Central memory CD4-positive, alpha-beta T cell (primary cell): ENCODE measurements at places on chromosomes 4 and X.

DNA sequence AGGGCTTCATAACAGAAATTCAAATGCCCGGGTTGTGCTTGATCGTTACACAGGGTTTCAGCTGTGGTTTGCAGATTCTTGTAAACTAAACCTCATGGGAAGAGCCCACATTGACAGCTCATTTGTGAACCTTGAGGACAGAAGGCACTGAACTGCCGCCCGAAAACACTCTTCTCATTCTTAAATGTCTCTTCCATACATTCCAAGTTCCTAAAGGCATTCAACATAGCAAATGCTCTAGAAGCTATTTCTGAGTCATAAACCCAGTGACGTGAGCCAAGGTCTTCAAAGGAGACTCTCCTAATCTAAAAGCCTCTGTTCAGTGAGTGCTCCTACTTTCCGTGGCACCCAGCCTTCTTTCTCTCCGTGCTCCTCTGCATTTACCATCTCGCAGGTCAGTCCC is 737.8 kb upstream of the FRG1 start:
- no peak for DNase-seq

DNA sequence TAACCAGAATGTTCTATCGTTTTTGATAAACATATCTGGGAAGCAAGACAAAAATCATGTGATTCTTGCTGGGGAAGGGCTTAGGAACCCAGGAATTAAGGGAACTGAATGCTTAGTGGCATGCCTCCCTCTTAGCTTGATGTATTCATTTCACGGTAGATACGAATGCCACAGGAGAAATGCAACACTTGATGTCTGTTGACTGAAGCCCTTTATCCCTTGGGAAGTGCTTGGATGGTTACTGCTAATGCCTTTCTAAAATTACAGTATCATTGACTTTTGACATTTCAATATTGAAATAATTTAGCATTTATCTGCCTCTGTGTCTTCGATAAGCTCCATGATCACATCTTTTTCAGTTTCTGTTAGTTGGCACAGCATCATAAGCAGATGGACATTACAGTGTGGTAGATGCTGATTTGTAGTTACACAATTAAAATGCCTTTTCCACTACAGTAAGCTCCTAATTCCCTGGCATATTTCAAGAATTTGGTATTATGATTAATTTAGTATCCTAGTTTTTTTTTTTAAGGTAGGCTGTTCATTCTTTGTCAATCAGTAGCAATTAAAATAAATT is 226.7 kb downstream of the ARHGAP10 start:
- no peak for DNase-seq

GRCh38 chr4:94833394-94833793 is 75.6 kb downstream of the BMPR1B start:
- no peak for DNase-seq

DNA sequence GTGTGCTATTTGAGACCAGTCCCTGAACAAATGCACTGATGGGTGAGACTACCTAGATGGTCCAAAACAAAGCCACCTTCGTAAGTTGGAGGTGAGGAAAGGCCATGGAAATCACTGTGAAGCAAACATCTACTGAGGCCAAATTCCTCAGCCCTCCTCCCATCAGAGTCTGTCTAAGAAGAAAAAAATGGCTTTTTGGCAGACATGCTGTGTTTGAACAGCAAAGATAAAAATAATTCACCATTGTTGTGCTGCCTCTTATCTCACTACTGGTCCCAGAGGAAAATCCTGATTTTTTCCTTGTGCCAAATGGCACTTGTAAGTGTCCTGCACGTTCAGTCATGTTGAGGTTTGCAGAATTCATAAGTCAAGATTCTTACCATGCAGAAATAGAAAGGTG is 7.9 kb downstream of the MAGEB18 start:
- no peak for DNase-seq

DNA sequence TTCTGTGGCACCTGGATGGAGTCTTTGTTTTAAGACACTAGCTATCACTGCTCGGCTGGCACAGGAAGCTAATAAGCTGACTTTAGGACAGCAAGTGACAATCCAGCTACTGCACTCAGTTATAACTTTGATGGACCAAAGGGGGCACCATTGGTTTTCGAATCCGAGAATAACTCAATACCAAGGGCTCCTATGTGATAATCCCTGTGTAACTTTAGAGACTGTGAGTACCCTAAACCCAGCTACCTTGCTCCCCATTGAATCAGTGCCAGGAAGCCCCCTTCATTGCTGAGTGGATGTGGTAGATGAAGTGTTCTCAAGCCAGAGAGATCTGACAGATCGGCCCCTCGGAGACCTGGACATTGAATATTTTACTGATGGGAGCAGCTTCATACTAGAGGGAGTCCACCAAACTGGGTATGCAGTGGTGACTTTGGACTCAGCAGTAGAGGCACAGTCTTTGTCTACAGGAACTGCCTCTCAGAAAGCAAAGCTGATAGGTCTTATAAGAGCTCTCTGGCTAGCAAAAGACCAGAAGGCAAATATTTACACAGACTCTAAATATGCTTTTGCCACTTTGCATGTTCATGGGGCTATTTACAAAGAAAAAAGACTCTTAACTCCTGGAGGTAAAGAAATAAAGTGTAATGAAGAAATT is 35.5 kb upstream of the UGT2B7 start:
- DNase-seq, result no peak

GRCh38 chr4:148021686-148022085 is 289.8 kb downstream of the ARHGAP10 start:
- peak; percentile 9 for DNase-seq

- DNase-seq, result no peak
These were observed 12.4 kb upstream of the ZCCHC13 start for GRCh38 chrX:74291577-74291963.

DNA sequence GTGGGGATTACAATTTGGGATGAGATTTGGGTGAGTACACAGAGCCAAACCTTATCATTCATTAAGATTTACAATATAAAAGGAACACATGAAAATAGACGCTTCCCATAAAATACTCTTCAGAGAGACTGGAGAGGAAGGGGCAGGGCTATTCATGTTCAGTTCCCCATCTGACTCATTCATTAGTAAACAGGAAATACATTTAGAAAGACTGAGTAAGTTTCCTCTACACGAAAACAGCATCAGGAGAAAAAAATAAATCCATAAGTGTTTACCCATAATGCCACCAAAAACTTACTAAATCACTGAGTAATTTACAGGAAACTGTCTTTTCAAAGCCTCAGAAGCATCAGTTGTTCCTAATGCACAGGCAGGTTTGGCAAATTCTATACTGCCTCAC is 255.4 kb upstream of the CXorf51A start:
- no peak for DNase-seq

GRCh38 chr4:169565606-169566005 is 46.8 kb downstream of the NEK1 start:
- no peak for DNase-seq

GRCh38 chr4:123577225-123577906 is 180.8 kb downstream of the SPRY1 start:
- DNase-seq, result no peak

DNA sequence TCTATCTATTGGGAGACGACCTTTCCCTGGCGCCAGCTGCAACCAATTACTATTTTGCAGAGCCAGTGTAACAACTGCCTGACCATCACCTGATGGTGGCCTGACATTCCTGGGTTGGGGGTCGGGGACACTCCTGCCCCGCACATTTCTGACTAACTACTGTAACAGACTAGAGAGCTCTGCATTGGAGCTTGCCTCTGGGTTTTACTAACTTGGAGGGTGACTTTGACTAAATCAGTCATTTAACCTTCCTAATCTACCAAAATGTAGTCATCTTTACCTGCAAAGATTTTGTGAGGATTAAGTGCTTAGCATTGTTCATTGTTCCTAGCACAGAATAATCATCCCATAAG is 37.5 kb upstream of the ABCG2 start:
- DNase-seq, result no peak

DNA sequence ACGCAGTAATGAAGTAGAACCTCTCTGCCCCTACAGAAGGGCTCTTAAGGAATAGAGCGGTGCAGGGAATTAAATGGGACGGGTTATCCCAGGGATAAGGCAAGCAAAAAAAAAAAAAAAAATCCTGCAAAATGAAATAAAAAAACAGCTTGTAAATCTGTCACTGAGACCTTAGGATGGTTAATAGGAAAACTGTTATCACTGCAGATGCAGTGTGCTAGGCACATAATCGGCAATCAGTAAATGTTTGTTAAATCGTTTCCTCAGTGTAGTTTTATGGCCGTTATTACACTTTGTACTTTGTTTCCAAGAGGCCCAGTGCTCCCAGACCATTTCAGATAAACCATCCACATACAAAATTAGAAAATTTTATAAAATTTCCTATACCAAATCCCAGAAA is 1.0 kb downstream of the HNRNPH2 start:
- DNase-seq, result no peak

GRCh38 chr4:94413085-94413840 is 38.5 kb upstream of the PDLIM5 start:
- no peak for DNase-seq

DNA sequence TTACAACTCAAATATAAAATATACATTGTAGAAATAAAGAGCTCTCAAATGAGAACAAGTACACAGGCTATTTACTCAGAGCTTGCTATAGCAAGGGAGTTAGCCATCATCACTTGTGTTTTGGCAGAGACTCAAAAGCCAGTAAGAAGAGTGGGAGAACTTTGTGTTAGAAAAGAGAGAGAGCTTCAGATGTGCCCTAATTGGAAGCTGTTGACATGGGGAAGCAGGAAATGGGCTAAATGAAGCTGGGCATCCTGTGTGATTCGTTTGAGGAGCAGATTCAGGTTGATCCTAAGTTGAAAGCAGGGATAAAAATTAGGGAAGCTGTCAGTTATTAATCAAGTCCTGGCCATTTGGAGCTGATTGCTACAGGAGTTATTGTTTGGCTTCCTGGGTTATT is 207.4 kb upstream of the MAOA start:
- no peak for DNase-seq

- DNase-seq, result no peak
These were observed 458.1 kb downstream of the KCTD8 start for GRCh38 chr4:43990551-43990950.

GRCh38 chrX:108347800-108348199 is 90.4 kb downstream of the COL4A6 start:
- DNase-seq, result no peak

DNA sequence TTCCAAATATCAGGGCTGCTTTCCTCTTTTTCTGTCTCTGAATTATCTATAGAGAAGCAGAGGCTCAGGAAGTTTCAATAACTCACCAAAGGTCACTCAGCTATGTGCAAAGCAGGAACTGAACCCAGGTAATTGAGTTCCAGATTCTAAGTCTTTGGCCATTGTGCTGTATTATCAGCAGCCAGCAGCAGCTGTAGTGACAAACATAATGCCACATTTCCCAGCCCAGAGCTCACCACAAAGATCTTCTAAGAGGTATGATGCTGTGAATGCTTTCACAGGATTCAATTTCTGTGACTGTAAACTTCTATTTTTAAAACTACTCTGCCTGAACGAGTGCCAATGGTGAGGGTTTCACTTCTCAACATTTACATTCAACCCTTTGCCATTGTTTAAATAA is 56.4 kb downstream of the SPOCK3 start:
- DNase-seq, result no peak

GRCh38 chr4:47462799-47463234 is 685 bp downstream of the COMMD8 start:
- peak; percentile 5 for DNase-seq

DNA sequence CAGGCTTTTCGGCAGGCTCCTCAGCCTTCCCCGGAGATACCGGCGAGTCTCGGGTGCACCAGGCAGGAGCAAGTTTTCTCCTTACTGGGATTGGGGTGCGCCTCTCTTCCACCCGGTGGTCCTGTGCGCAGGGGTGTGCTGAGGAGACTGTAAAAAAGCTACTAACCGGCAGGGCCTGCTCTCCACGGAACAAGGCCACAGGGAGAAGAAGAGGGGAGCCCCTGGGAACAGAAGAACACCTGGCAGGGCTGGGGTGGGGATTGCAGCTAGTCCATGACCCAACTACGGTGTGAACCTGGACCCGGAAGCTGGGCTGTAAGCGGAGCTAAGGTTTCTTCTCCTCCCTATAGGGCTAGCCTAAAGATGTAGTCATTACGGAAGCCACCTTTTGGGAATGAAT is 17.7 kb upstream of the ZIC3 start:
- no peak for DNase-seq

DNA sequence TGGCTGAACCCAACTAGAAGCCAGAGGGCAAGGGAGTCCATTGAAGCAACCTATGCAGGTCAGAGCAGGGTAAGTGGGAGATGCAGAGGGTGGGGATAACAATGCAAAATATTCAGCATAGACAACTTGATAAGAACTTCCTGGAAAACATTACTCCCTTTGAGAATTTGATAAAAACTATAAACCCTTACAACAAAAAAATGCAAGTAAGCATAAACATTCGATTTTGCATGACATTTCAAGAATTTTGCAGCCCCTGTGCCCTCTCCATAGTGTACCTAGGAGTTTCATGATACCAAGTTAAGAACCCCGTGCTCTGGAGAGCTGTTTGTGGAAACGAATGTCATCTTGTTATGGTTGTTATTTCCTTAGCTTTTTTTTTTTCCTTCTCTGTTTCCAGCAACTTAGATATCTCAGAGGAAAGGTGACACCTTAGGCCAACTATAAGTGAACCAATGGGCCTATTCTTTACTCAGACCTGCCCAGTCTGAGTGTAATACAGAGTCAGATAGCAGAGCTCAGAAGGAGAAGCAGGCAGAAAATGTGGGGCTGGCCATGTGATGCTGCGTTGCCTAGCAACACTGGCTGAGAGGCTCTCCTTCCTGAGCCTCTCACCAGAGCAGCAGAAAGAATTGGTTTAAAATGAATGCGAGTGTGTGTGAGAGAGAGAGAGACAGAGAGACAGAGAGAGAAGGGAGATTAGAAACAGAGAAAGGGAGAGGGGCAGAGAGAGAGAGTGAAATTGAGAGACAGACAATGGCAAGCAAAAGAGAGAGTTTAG is 36.7 kb upstream of the GABRQ start:
- no peak for DNase-seq

DNA sequence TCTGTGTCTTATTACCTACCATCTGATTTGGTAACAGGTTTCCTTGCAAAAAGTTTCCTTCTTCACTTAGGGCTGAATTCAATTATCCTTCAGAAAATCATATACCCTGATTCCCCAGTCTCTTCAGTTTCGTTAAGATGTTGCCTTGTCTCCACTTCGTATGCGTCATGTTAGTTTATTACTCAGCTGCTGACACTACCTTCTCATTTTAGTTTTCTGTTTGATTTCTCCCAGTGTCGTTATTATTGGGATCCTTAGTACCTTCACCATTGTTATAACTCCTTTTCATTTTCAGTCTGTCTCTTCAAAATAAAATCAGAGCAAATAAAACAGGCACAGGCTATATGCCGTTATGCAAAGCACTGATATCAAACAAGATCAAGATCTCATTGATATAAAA is 87.5 kb upstream of the RBPJ start:
- no peak for DNase-seq

DNA sequence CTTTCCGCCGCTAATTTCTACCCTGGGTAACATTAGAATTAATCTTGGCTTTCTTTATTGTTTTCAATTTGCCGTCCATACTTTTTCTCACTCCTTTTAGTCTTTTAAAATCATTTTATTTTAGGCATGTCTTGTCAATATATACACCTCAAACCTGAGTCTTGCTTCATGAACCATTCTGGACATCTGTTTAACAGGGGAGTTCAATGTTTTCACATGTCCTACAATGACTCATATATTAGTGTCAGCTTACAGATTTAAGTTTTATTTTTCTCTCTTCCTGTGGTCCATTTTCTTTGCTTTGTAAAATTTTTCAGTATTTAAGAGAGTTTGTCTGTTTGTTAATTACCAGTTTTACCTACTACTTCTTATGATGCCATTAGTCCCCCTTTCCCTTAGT is 89.5 kb downstream of the LCORL start:
- DNase-seq, result no peak
